GM04504 (cell line): ENCODE measurements at places on chromosomes 1 and 21.

GRCh38 chr21:37253991-37254390, 13.1 kb downstream of the VPS26C start:
- DNase-seq: no peak

DNA sequence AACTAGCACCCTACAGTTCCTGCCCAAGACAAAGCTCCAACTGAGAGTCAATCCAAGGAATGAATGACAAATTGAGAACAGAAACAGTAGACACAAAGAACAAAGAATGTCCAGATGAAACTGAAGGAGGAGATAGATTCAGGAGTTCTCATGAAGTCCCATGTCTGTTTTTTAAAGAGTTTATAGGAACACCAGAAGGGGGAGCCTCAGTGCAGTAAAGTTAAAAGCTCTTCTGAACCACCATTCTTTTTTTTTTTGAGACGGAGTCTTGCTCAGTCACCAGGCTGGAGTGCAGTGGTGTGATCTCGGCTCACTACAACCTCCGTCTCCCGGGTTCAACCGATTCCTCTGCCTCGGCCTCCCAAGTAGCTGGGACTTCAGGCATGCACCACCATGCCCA, 323.6 kb downstream of the MRPL39 start:
- DNase-seq: peak; percentile 13

- DNase-seq: no peak
Observed at GRCh38 chr1:160489513-160490261, 33.4 kb downstream of the SLAMF6 start.

- no peak for DNase-seq
Observed at GRCh38 chr1:210200124-210200736, 32.4 kb upstream of the SERTAD4 start.
